ENCODE measurements at places on chromosomes 3 and 15.
A peak's percentile ranks its signal among the peaks of the same experiment; 100 is the strongest.

- DNase-seq = no peak
Measured at GRCh38 chr3:41419809-41420208, 220.5 kb downstream of the CTNNB1 start.

DNA sequence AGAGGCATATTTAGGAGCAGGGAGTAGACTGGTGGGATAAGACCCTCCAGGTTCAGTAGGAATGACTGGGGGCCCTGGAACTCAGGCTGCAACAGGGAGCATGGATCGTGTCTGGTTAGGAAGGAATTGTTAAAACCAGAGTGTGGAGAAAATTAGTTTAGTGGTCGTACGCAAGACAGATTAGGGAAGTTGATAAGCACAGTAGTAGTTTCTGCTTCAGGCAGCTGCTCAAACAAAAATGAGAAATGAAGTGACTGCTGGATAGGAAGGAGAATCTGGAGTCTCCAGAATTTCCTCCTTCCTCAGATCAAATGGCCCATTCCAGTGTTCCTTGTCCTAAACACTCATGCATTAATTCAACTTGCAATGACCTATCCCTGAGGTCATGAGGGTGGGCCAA lies 11.2 kb downstream of the MYD88 start:
- DNase-seq = no peak

DNA sequence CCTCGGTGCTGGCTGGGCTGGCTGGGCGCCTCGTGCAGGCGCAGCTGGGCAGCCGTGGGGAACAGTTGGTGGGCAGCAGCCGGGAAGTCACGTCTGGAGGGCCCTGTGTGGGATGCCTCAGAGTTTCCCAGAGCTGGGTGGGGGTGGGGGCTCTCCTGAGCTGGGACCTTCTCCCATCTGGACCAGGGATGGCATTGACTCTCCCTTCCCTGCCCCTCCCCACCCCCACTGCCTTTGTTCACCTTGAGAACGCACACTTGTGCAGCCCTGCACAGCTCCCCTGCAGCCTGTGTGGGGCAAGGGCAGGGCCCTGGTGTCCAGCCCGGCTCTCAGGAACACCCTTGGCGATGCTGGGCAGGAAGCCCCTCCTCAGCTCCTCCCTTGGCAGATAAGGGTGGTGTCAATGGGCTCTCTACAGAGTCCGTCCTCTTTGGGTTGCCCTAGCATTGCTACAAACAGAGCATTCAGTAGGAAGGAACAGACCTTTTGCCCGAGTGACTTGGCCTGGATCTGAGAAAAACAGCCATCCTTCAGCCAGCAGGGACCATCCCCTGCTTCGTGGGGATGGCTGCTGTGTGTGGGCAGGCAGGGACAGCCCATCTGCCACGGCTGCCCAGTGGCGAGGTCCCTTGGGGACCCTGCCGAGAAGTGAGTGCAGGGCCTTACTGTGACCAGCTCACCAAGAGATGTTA lies 25.5 kb upstream of the KLF13 start:
- DNase-seq = no peak

DNA sequence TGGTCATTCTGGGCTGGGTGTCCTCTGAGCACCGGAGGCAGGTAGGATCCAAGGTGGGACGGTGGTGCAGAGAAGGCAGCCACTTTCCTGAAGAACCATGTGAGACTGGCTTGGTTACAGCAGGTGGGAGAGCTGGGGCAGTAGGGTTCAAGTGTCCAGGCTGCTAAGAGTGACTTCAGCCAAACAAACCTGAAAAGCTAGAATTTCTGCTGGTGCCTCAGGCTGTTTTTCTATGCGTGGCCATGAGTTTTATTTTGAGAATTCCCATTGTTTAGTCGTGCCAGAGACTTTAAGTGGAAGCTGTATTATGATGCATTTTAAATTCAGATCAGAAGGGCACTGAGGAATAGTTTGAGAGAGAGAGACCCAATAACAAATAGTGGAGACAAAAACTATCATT lies 20.1 kb downstream of the USP13 start:
- no peak for DNase-seq

- DNase-seq = no peak
Measured at GRCh38 chr3:171013822-171014748, 12.4 kb downstream of the SLC2A2 start.

GRCh38 chr3:55567615-55568014 lies 80.5 kb upstream of the WNT5A start:
- no peak for DNase-seq

- no peak for DNase-seq
Measured at GRCh38 chr3:100184948-100185570, 70.8 kb upstream of the FILIP1L start.

GRCh38 chr15:45442507-45443135 lies 64.3 kb upstream of the GATM start:
- no peak for DNase-seq

GRCh38 chr3:123568875-123569274 lies 16.0 kb downstream of the HACD2 start:
- no peak for DNase-seq

DNA sequence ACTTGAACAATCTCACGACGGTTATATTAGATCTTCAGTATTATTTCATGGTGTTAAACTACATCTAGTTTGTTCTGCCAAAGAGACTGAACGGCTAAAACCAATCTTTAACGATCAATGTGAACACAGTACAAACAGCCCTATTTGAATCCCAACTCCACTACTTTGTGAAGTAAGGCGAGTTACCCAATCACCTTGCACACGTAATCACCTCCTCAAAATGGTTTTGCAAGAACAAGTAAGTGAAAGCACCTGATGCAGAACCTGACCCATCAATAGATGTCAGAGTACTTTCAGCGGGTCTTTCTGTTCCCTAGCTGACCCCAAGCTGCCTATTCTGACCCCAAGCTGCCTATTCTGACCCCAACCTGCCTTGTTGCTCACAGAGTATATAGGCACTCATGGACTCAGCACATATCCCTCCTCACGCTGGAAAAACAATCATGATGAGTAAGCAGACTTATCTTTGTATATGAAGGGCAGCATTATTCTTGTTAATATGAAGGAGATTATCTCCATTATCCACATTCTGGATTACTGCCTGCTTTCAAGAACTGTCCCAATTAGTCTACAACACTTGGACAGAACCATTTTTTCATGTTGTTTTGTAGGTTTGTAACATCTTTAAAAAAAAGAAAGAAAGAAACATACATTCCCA lies 3.7 kb downstream of the KPNA1 start:
- DNase-seq = no peak

DNA sequence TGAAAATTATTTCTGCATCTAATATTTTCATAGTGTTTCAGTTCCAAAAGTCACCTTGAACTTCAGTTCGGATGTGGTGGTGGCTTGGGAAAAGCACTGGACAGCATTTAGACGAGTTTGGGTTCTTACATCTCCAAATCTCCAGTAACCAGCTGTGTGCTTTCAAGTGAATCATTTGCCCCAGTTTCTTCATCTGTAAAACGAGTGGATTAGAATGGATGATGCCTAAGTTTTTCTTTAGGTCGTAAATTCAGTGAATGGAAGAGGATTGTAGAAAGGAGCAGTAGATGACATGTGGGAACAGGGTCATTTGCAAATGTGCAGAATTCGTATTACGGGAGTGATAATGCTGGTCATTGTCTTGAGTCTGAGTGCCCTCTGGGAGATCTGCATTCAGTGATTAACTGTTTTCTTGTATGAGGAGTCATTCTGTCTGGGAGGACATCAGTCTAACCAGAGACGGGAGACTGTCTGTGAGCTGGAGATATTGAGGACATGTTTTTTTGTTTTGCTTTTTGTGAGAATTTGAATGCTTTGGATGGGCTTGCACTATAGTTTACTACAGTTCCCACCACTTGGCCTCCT lies 641.6 kb upstream of the TBL1XR1 start:
- no peak for DNase-seq

DNA sequence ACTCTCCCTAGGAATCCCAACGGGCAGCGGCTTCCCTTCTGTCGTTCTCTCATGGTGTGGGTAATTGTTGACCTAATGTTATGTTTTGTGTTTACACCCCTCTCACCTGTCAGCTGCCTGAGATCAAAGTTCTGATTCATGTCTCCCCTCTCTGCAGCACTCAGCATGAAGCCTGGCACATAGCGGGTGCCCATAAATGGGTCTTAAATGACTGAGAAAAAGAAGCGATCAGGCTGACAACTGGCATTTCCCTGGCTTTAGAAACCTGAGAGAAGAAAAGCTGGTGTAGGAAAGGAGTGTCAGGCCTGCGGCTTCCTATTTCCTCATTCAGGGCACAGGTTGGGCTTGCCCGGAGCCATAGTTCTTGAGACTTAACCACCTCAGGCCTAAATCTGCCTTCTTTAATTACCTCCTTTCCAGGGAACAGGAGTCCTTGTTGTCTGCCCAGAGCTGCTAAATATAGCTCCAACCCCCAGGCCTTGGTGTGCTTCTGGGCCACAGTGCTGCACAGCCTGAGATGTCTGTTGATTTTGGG lies 31.8 kb downstream of the LPP start:
- DNase-seq = peak; percentile 69

DNA sequence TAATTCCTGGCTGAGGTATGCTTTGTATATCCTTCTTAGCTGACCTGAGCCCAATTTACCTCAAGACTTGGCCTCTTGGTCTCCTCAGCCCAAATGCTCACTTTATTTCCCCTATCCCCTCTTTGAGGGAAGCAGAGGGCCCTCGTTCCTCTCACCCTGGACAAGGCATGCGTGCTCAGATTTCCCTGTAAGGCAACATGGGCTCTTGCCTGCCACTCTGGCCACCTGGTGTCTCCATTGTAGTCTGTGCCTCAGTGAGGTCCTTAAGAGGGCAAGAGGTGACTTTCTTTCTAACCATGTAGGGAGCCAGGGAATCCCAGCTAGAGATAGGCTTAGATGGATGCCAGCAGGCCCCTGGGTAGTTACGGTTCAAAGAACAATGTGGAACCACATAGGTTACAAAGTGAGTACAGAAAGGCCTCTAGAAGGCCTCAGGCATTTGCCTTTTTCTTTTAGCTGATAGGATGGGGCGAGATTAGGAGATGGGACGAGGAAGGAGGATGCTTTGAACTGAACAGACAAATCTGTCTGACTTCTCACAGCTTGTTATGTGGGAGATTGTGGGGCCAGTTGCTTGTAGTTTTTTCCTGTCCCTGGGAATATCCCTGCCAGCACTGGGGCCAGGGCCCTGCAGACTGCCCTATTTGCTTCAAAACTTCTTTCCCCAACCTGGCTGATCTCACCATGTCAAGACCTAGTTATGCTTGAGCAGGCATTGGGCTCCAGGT lies 1.1 kb upstream of the INTS14 start:
- no peak for DNase-seq

- no peak for DNase-seq
Measured at GRCh38 chr15:39644136-39644535, 63.3 kb downstream of the THBS1 start.

GRCh38 chr3:111323019-111323418 lies 219.0 kb upstream of the CD96 start:
- no peak for DNase-seq

DNA sequence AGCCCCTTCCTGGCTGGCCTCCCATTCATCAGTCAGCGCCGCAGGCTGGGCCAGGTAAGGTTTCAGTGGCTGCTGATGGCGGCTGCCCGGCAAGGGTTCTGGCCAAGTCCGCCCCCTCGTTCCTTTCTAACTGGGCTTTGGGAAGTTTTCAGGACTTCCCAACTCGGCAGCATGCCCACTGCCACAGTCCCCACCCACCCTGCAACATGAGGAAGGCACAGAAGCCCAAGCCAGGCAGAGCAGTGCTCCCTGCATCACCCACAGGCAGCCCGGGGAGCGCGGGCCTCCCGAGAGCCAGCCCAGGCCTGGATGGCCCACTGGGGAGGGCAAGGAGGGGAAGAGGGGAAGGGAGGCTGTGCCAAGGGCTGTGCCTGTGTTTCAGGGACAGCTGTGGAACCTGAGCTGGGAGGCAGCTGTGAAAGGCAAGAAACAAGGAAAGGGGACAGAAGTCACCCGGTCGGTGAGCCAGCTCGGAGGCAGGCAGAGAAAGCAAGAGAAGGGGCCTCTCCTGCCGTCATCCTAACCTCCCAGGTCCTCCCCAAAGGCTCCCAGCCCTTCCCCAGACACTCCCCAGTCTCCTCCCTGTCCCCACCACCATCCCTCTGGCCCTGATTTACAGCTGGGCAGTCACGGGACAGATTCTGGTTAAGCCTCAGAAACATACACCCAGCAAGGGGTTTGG lies 73.9 kb downstream of the CPN2 start:
- DNase-seq = peak; percentile 53

DNA sequence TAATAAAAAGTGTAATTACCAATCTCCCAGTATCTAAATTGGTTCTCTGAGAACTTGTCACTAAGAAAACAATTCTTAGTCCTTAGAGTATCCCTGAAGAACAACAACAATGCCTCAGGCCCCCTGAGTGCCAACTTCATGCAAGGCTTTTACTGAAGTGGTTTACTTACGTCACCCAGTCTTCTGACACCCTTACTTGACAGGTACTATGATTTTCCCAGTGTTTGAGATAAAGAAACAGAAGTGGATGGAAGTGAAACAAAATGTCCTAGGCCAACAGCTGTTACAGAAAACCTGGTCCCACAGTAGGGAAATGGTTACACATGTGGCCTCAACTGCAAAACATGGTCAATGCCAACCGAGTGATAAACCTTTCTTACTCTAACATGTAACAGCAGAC lies 331.1 kb downstream of the FOXP1 start:
- no peak for DNase-seq

DNA sequence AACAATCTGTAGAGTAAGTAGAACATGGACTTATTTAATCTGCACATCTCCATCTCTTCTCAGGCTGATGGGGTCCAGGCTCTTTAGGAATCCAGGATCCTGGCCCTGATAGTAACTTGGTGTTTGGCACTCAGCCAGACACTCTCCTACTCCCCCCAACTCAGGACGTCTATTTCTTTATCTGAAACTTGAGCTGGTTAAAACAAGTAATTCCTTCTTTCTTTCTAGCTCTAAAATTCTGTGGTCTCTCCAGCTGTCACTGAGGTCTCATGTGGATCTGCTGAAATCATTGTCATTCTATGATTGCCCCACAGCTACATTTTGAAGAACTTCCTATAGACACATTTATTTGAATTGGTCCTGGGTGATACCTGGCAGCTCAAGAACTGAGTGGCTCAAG lies 59.0 kb downstream of the TP63 start:
- DNase-seq = no peak

DNA sequence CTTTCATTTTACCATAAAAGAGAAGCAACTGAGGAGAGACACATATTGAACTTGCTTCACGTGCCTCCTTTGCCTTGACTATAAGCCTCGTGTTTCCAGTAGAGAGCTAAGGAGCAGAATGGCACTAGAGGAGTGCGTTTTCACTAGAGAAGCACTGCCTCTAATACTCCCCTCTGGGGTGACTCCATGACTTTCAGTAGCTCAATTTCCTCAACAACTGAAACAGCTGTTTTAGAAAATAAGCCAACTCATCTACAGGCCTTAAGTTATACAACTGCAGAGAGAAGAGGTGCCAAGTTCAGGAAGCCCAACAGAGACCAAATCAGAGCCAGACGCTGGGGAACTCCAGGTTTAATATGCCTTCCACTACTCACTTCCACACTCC lies 1.9 kb downstream of the UBP1 start:
- peak; percentile 13 for DNase-seq

- no peak for DNase-seq
Measured at GRCh38 chr3:45936261-45936660, 7.0 kb upstream of the CXCR6 start.

GRCh38 chr3:189267981-189268613 lies 96.3 kb downstream of the TPRG1 start:
- no peak for DNase-seq

Measured in left kidney (tissue), 8 donors.